ENCODE measurements at places on chromosomes 2 and 18.

DNA sequence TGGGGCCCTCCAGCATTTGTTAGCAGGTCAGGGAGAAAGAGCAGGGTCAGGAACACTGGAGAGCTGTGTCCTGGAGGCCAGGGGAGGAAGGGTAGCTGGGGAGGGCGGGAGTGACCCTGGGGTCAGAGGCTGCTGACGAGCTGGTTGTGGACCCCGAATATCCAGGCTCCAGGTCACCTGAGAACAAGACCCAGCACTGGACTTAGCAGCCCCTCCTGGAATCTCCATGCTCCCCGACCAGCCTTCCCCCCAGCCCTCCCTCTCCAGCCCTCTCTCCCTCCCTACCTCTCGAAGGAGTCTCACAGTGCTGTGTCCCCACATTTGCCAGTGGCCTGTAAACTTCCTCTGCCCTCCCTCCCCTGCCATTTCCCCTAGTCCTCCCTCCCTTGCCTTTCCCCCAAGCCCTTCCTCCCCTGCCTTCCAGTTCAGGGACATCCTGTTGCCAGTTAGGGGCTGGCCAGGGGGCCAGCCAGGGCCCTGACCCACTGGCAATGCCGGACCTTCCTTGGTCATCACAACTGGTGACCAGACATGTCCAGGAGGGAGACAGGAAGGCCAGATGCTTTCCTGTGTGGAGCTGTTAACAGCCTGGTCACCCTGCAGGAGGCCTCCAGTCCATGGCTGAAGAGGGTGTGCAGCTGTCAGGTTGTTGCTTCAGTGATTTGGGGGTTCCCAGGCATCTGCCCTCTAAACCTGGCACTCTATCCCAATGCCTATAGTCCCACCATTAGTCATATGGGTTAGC is 50.0 kb upstream of the FAHD2A start:
- no peak for DNase-seq

DNA sequence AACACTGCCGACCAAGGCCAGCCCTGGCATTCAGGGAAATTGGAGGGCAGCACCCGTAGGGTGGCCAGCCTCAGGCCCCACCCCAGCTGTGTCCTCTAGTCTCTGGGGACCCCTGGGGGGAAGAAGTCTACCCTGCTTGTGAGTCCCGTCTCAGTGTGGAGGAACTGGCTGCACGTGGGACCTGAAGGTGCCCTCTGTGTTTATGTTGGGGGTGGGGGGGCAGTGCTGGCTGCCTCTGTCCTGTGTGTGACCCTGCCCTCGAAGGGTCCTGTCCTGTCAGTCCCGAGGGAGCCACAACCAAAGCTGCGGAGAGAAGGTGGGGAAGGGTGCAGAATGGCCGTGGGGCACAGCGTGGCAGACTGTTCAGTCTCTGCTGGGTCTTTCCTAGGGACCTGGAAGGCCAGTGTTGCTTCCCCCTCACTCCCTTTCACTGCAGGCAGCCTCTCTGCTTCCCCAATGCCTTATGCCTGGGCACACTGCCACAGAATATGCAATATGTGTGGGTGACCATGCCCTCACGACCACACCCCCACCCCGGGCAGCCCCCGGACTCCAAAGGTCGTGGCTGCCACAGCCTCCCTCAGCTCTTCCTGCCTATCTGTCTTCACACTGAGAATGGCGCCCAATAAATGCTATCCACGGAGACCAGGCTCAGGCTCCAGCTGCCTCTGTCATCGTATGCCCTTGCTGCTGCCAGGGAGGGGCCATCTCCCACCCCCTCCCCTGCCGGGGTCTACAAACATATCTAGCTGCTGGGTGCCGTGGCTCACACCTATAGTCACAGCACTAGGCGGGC is 33.3 kb upstream of the SLC35F6 start:
- DNase-seq, result no peak

GRCh38 chr2:232927032-232927792 is 57.1 kb downstream of the SNORC start:
- DNase-seq, result no peak

- no peak for DNase-seq
Observed at GRCh38 chr2:85547859-85548607, 9.1 kb downstream of the MAT2A start.

DNA sequence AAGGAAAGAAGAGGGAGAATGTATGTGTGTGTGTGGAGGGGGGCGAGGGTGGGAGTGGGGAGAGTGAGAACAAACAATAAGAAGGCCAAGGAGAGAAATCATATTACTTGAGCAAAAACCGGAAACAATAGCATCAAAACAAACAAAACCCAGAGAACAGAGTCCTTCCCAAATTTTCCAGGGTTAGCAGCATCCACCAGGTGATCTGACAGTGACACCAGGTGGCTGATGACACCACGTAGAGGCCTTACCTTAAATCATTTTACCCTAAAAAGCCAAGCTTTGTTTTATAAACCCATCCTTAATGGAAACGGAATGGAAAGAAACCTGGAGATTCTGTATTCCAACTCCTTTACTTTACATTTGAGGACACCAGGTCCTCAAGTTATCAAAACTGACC is 42.9 kb downstream of the CDCA7 start:
- no peak for DNase-seq

GRCh38 chr2:161303535-161304050 is 4.6 kb upstream of the PSMD14 start:
- DNase-seq, result no peak

GRCh38 chr2:19673213-19673791 is 228.5 kb downstream of the TTC32 start:
- no peak for DNase-seq

DNA sequence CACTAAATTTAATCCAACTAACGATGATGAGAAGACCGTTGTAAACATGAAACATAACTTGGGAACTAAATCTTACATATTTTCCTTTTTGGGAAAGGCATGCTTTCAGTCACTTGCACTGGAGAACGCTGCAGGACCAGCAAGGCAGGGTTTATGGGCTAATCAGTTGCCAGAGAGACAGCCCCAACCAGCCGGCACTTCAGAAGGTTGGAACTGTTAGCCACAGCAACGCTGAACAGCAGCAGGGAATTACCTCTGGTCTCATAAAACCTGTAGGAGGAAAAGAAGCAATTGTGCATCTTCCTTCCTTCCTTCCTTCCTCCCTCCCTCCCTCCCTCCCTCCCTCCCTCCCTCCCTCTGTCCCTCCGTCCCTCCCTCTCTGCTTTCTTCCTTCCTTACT is 33.9 kb upstream of the SIX2 start:
- DNase-seq, result no peak

GRCh38 chr18:34773961-34774766 is 64.1 kb downstream of the DTNA start:
- DNase-seq, result no peak

DNA sequence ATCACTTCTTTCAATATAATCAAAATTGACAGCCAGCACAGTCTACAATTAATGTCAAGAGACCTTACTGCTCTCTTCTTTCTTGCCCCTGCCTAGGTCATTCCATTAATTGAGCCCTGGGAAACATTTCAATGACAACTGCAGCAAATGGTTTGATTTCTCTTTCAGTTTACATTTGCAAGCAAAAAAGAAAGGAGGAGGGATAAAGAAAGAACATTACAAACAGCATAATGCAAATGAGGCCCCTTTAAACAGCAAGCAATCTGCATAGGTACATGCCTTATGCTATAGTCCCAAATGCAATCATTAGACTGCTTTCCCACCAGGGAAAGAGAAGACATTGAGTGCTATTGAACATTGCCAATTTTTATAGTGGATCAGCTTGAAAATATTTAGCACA is 655.0 kb upstream of the CDH2 start:
- no peak for DNase-seq

GRCh38 chr2:30444273-30444672 is 2.8 kb upstream of the LCLAT1 start:
- DNase-seq, result no peak

- no peak for DNase-seq
Observed at GRCh38 chr2:137960223-137960622, 4.0 kb upstream of the HNMT start.

DNA sequence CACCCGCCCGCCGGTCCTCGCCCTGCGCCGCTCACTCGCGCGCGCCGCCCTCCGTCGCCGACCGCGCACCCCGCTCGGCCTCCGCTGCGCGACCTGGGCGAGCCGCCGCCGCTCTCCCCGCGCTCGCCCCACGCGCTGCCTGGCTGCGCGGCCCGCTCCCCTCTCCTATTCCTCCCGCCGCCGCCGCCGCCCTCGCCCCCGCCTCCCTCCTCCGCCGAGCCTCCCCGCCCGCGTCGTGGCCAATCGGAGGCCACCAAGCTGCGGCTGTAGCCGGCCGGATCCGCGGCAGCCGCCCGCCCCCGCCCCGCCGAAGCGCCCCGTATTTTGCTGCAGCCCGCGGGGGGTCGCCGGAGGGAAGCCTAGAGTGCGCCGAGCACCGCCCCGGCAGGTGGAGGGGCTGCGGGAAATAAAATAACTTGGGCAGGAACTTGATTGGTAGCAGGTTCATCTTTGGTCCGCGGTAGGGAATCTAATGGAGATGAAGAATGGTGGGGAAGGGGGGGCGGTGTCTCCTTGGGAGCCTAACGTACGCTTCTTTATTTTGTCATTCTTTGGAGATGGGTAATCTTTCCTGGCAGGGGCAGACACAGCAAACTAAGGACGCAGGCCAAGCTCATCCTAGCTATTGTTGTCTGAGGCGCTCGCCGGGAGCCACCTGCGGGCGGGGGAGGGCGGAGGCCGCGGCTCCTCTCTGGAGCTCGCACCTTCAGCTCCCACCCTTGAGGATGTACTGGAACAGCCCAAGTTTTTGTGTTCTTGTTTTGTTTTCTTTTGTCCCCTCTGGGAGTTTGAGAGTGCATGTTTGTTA is 1.1 kb upstream of the CDH2 start:
- peak; percentile 73 for DNase-seq

DNA sequence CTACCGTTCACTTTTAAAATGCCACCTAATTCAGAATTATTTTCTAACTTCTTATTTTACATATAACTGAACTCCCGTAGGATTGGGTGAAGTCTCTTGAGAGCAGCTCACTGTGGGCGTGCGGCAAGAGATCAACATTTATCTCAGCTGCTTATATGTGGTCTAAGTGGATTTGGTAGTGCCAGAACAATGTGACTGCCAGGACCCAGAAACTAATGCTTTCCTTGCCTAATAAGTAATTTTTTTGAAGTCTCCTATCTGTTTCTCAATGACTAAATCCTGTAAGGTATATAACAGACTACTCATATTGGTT is 11.2 kb upstream of the NFE2L2 start:
- DNase-seq, result no peak

DNA sequence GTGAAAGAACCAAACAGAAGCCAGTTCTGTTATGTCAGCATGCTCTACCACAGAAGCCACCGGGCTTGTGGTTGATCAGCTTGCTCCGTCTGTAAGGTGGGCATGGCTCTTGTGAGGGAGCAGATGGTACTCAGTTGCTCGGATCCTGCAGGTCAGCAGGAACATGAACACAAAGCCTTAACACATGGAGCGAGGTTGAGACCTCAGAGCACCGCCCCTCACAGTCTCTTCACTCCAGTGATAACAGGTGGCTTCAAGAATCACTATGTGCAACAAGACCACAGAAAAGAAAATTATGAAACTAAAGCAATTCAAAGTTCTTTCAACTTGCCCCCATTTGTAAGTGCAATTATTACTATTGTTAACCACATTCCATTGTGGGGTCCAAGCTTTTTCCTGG is 72.1 kb downstream of the OSBPL6 start:
- no peak for DNase-seq

GRCh38 chr2:212392043-212392442 is 146.6 kb downstream of the ERBB4 start:
- no peak for DNase-seq

GRCh38 chr2:37919631-37920032 is 5.5 kb upstream of the RMDN2 start:
- no peak for DNase-seq

Data from neural crest cell (in vitro differentiated cells).